ENCODE measurements at places on chromosomes 4 and X.

DNA sequence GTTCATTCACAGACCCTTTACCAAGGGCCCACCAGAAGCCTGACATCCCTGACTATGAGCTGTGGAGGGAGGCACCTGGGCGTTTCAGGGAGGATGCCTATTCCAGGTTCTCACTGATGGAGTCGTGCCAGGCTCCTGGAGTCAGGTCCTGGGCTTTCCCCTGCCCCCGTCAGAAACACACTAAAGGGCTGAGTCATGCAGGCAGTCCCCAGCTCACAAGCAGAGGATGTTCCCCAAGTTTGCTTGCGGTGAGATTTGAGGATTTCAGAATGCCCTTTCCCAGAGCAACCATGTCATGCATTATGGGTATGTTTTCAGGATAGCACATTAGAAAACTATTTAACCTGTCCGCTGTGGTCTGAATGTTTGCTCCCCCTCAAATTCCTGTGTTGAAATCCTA, 45.2 kb downstream of the FHDC1 start:
- DNase-seq = no peak

DNA sequence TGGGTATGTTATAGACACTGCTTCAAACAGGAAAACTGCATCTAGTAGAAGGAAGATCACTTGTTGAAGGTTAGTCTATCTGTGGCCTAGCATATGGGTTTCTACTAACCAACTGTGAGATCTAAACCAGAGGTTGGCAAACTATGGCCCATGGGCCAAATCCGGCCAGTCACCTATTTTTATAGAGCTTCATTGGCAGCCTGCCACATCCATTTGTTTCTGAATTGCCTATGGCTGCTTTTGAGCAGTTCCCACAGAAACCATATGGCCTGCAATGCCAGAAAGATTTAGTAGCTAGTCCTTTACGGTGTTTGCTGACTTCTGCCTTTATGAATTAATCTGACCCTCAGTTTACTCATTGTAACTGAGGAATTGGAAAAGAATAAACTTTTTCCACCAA, 71.1 kb downstream of the MID1 start:
- no peak for DNase-seq

DNA sequence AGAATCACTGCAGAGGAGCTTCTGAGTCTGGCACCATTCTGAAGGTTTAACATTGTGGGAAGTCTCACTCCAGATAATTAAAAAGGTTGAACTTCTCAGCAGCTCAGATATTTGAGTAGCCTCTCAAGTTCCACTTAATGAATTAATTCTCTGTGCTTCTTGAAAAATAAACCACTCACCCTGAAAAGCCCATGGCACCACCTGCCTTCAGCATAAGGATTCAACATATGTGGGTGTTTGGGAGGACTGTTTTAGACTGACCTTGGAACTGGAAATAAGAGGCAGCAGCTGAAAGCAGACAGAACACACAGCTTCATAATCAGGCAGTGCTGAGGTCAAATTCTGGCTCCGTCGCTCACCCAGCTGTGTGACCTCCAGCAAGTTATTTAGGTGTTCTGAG, 100.6 kb downstream of the KCNIP4 start:
- DNase-seq = no peak

GRCh38 chr4:7432531-7433375, 2.0 kb downstream of the PSAPL1 start:
- DNase-seq = no peak

DNA sequence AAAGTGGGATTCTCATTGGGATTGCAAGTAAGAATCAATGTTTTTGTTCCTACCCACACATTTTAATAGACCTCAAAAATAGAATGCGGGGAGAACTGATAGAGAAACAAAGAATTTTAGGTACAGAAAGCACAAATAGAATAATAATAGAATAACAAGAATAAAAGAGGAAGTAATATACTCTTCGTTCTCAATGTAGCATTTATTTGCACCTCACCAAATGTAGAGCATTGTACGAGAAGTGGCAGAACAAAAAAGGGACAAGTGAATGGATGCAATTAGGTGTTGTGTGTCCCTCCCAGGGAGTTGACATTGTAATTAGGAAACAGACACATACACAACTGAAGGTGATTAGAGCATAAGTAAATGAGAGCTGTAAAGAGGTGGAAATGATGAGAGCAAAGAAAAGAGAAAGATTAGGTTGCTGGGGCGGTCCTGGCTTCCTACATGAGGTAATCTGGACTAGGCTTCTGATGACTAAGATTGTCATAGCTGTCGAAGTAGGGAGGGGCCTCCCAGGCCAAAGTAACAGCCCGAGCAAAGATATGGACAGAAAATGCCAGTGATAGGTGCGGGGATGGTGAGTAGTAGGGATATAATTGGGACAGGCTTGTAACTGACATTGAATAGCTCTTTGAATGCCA, 10.4 kb downstream of the RAB9A start:
- no peak for DNase-seq

DNA sequence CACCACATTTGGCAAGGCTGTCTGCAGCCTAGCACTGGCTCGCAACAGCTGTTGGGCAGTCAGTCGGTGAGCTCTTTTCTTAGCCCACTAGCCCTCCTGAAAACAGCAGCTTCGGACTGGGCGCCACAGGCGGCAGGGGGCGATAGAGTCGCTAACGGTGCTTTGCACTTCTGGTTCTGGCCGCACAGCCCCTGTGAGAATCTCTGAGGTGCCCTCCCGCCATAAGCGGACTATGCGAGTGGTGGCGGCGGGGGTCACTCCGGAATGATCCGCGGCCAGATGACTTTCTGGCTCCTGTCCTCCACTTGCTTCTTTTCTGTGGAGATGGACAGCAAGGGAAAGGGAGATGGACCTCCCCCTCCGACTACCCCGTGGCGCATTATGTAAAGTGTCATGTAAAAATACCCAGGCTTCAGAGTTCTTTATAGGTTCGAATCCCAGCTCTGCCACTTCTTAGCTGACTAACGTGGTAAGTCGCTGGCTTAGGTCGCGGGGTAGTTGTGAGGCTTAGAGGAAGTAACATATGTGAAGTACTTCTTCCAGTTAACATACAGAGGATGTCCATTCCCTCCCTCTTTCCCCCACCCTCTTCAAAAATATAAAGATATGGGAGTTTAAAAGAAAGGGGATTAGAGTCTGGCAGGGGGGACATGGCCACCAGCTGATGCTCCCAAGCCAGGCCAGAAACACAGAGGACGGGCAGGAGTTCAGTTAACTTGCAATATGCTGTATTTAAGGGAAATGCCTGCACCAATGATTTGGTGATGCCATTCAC, 11.0 kb downstream of the ARHGAP36 start:
- DNase-seq = no peak

DNA sequence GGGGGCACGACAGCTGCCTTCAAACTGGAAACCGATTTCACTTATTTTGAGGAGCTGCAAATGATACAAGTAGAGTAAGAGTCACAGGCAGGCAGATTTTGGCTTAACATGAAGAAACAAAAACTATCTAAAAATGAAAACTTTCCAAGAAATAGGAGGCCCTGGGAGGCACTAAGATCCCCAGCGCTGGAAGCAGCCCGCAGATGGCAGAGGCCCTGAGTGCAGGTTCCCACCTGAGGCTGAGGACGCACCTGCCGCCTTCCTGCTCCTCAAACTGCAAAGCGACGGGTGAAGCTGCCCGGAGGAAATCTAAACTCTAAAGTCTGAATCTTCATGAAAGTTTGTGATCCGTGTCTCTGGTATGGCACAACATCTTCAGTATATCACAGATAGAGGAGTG, 138.7 kb downstream of the AFAP1 start:
- DNase-seq = no peak

GRCh38 chrX:47854474-47854873, 17.8 kb downstream of the ZNF81 start:
- DNase-seq = no peak

GRCh38 chr4:133160853-133161252, 11.8 kb downstream of the PCDH10 start:
- DNase-seq = no peak

DNA sequence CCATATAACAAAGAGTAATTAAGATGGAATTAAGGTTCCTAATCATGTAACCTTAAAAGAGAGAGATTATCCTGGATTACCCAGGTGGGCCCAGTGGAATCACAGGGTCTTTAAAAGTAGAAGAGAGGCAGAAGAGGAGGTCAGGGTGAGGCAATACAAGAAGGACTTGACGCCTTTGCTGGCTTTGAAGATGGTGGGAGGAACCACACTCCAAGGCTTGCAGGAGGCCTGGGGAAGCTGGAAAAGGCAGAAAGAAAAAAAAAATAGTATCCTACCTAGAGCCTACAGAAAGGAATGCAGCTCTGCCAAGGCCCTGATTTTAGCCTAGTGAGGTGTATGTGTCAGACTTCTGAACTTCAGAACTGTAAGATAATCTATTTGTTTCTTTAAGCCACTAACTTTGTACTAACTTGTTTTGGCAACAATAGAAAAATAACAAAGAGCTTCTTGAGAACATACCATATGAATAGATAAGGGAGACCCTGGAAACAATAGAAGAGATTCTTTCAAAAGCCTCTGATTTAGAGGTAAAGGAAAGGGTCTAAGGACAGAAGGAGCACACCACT, 229.9 kb upstream of the TTC29 start:
- DNase-seq = no peak

DNA sequence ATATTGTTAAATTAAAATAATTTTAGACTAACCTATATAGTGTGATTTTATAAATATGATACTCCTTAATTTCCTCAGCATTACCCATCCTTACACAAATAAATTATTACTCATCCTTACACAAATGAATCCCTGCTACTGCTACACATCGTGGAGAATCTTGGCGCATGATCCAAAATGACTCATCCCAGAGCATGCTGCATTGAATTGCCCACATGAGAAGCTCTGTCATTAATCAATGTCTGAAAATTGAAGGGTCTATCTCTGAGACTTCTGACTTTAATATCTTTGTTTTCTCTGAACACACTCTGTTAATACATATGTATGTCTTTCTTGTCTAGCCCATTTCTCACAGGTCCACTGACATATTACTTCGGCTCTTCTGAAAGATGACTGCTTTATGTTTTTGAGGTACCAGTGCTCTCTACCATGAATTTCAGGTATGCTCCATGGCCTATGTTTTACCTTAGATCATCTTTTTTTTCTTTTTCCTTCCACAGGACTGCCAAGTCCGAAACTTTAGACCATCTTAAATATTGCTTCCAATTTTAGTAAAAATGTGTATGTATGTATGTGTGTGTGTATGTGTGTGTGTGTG, 15.7 kb upstream of the DUSP21 start:
- peak; percentile 68 for DNase-seq

GRCh38 chr4:120844528-120844921, 78.0 kb downstream of the PRDM5 start:
- no peak for DNase-seq

DNA sequence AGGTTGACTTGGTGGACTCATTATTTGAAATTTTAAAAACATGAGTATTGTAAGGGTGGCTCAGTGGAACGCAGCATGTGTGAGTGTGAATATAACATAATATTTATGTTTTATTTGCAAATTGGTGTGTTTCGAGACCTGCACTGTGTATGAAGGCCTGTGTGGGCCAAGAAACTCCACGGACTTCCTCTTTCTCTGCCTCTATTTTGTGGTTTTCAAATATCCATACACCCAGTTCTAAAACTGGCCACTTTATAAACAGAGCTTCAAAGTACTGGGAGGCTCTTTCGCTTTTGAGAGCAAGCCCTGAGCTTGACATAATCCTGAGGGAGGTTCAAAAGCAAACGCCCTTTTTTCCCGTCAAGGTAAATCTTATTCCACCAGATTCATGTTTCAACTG, 187.7 kb downstream of the GPAT3 start:
- no peak for DNase-seq

DNA sequence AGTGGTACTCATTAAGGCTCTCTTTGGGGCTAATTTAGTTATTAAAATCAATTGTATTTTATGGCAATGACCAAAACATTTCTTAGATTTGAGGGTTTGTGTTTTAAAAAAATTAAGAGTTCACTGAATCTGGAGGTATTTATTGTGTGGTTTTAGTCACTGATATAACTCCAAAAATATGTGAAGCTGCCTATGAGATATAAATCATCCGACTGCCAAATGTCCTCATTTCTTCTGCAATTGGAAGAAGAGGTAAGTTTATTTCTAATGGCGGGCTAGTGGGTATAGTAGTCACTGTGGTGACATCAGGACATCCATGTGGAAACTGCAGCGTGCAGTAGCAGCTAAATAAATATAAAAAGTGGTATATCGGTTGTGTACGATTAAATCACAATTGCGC, 205.5 kb downstream of the MID1 start:
- no peak for DNase-seq

- DNase-seq = peak; percentile 19
These were observed 119.6 kb downstream of the GATB start for GRCh38 chr4:151641167-151641566.

DNA sequence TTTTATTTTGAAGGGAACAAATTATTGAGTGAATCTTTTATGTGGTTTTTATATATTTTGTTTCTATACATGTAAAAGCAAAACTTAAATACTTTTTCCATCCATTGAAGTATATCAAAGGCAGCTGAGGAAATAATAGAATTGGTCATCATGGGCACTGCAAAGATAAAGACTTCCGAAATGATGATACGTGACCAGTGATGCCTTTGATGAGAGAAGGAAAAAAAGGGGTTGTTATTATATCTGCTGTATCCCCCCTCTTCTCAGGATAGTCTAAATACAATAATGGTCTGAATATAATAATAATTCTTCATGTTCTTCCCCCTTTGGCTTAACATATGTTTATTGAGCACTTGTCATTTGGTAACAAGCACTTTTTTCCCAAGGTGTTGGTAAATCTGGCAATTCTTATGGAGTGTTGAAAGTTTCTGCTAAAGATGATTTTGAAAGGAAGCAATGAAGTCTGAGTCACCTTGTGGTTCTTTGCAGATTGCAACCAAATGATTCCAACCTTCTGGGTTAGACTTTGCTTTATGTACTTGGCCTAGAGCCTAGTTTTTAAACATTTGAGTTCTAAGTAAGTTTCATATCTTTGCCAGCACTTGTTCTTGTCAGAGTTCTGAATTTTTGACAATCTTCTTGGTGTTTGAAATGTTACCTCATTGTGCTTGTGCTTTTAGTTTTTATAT, 60.8 kb downstream of the USP9X start:
- DNase-seq = peak; percentile 60

DNA sequence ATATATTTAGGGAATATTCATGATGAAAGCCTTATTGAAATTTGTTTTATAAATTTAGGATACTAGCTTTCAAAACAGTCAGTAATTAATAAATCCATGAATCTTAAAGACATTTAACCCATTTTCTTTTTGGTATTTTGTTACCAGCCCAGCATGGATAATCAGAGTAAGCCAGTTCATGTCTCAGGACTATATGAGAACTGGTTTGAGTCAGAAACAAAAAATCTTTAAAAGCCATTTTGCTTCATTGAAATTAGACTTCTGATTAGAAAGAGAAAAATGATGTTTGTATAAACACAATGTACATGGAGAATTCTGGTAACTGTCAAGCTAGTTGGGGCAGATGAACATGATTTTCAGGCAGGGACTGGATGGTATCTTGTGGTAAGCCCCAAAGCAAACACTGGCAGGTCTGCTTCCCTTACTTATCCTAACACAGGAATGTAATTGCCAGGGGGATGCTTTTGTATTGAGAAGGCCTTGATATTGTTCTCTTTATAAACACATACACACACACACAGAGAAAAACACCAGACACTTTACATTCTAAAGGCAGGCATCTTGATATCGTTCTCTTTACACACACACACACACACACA, 9.4 kb downstream of the ARHGAP10 start:
- DNase-seq = no peak

Measured in HS-5 (cell line).